ENCODE measurements at places on chromosomes 5 and 9. TPM values are rescaled to one million over a fixed set of nuclear protein-coding genes. Genes with fewer than 3 reads are reported as not detected.

GRCh38 chr9:6512085-6512657 lies 99.2 kb downstream of the UHRF2 start:
- no peak overlapping the region for H3K27ac ChIP-seq
- H3K4me3 ChIP-seq: no peak overlapping the region
- H3K36me3 ChIP-seq: peaks cover 15% of the 10 kb centered on the region
- H3K4me1 ChIP-seq: no peaks in the 10 kb centered on the region
- no peaks in the 10 kb centered on the region for H3K27me3 ChIP-seq

DNA sequence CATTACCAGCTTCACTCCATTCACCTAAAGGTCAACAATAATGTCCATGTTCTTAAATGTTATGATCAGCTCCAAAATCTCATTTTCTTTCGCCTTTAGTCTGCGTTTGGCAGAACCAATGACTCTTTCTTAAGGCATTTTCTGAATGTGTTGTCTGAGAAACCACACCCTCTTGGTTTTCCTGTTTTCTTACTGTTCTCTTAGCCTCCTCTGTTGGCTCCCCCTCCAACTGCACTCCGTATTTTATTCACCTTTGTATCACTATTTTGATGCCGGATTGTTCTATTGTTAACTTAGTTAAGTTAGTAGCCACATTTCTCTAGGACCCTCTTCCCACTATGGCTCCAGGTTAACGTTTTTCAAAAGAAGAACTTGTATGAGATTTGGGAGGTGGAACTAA lies 185.6 kb downstream of the DMAC1 start:
- DNase-seq: no peak
- no peak overlapping the region for H3K27ac ChIP-seq
- H3K27me3 ChIP-seq: no peaks in the 10 kb centered on the region
- no peak overlapping the region for H3K4me3 ChIP-seq

- DNase-seq: no peak
- no peak overlapping the region for H3K27ac ChIP-seq
- no peaks in the 10 kb centered on the region for H3K4me1 ChIP-seq
- no peaks in the 10 kb centered on the region for H3K36me3 ChIP-seq
Measured at GRCh38 chr9:1995084-1995483, 20.1 kb upstream of the SMARCA2 start.

DNA sequence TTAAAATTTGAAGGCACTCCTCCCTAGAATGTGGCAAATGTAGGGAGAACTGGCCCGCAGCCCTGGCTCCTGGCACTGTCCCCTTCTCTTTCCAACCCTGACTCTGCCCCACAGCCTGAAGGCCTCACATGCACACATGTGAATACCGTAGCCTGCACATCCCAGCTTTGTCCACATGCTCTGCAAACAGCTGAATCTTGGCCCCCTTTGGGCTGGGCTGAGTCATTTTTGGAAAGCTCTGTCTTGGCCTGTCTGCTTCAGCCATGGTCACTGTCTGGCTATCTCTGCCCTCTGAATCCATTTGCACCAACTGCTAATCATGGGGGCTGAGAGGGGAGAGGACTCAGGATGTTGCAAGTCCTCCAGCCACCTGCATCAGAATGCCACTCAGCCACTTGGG lies 22.1 kb upstream of the GALNT10 start:
- no peaks in the 10 kb centered on the region for H3K36me3 ChIP-seq
- no peak overlapping the region for H3K4me3 ChIP-seq

GRCh38 chr5:170809551-170809950 lies 26.0 kb downstream of the GABRP start:
- no peak overlapping the region for H3K4me3 ChIP-seq
- no peaks in the 10 kb centered on the region for H3K36me3 ChIP-seq
- H3K27me3 ChIP-seq: no peaks in the 10 kb centered on the region
- no peak for DNase-seq

- no peak overlapping the region for H3K4me3 ChIP-seq
- DNase-seq: no peak
- no peaks in the 10 kb centered on the region for H3K27me3 ChIP-seq
- H3K27ac ChIP-seq: no peak overlapping the region
Measured at GRCh38 chr9:134342746-134343115, 16.5 kb downstream of the RXRA start.

- H3K27me3 ChIP-seq: no peaks in the 10 kb centered on the region
- no peak for DNase-seq
- no peak overlapping the region for H3K4me3 ChIP-seq
- H3K27ac ChIP-seq: no peak overlapping the region
- no peaks in the 10 kb centered on the region for H3K36me3 ChIP-seq
Measured at GRCh38 chr9:114798780-114799427, 6.9 kb downstream of the TNFSF15 start.

DNA sequence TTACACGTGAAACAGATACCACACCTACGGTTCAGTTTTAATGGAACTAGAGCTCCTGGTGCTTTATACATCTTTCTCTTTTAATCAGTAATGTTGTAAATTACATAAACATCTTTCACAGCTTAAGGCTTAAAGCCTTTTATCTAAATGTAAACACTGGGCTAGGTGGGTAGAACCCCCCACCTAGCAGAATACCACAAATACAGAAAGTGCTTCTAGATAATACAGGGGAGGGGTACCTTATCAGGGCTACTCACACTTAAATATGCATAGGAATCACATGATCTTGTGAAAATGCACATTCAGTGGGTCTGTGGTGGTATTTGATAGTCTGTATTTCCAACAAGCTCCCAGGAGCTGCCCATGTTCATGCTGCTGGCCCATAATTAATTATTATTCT lies 256.4 kb upstream of the TARS1 start:
- no peaks in the 10 kb centered on the region for H3K36me3 ChIP-seq
- no peaks in the 10 kb centered on the region for H3K4me1 ChIP-seq
- no peak for DNase-seq
- H3K4me3 ChIP-seq: no peak overlapping the region
- no peak overlapping the region for H3K27ac ChIP-seq

DNA sequence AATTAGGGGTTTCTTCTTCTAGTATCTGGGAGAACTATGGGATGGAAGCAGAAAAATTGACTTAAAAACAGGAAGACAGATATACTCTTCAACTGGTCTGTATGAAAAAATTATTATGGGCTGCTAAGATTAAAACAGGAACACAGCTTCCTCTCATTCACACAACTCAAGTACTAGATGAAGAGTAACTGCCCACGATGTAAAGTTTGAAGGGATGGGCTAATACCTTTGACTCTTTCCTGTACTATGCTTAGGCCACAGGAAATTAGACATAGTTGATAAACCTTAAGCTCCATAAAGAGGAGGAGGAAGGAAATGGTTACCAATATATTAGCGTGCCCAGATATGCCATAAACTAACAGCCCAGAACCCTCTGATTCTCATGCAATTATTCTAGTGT lies 88.6 kb downstream of the ANKRD31 start:
- no peak overlapping the region for H3K27ac ChIP-seq
- H3K27me3 ChIP-seq: no peaks in the 10 kb centered on the region
- no peak overlapping the region for H3K4me3 ChIP-seq
- H3K4me1 ChIP-seq: no peaks in the 10 kb centered on the region

- no peak overlapping the region for H3K27ac ChIP-seq
- H3K27me3 ChIP-seq: no peaks in the 10 kb centered on the region
- no peaks in the 10 kb centered on the region for H3K4me1 ChIP-seq
- no peak overlapping the region for H3K4me3 ChIP-seq
Measured at GRCh38 chr5:33817301-33817700, 74.5 kb downstream of the ADAMTS12 start.

DNA sequence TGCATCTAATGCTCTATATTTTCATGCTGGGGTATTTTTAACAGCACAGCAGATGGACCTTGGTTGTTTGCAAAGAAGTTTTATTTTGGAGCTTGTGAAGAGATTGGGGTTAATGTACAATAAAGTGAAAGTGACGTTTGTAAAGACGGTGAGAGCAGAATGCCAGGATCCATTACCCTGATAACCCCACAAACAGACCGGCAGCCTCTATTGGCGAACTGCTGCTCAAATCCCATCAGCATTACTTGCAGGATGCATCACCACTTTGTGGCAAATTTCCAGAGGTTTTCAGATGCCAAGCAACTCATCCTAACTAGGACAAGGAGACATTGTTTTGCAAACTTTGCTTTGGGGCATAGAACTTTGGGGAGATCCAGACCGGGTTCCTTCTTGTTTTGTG lies 383.3 kb upstream of the ZNF462 start:
- H3K27ac ChIP-seq: no peak overlapping the region
- DNase-seq: no peak
- no peak overlapping the region for H3K4me3 ChIP-seq
- H3K4me1 ChIP-seq: no peaks in the 10 kb centered on the region
- no peaks in the 10 kb centered on the region for H3K36me3 ChIP-seq
- no peaks in the 10 kb centered on the region for H3K27me3 ChIP-seq

DNA sequence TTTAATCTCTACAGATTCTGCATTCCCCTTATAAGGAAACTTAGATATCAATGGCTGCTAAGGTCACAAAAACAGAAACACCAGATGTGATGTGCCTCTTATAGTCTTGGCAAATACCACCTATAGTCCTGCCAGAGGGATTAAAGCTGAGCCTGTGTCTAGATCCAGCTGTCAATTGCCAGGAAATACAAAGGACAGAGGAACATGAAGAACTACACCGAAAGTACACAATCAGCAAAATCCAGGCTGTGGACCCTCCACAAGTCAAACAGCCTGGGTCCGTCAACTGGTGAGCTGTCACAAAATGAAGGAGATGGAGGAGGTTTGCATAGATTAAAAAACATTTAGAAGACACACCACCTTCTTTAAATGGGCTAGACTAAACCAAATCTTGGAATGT lies 85.4 kb downstream of the KLF4 start:
- no peaks in the 10 kb centered on the region for H3K36me3 ChIP-seq
- no peaks in the 10 kb centered on the region for H3K4me1 ChIP-seq
- DNase-seq: peak; percentile 70
- no peak overlapping the region for H3K4me3 ChIP-seq
- H3K27ac ChIP-seq: no peak overlapping the region

DNA sequence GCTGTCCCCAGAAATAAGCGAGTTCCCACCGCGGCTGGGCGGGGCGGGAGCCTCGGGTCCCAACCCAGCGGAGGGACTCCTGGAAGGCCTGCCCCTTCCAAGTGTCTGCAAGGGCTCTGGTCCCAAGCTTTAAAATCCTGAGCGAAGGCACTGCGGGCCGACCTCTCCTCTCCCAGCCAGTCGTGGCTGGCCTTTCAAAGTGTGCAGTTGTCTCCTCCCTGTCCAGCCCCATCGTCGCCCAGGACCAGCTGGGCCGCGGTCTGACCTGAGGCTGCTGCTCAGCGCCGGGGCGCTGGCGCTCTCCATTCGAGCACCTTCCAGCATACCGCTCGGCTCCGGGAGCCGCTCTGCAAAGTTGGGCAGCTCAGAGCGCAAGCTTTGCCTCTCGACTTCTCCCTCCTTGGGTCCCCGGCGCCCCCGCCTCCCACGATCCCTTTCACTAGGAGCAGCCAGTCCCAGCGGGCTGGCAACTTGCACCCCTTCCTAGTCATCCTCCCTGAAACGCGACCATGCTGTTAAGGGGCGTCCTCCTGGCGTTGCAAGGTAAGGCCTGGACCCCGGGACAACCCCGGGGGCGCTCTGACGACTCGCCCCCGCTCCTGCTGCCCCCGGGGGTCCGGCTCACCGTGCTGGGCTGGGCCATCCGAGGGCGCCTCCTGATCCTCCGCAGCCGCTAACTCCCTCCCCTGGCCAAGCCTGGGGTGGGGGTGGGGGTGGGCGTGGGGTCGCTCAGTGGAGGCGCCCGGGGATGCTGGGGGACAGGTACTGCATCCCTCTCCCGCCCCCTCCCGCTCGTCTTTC lies at the start of gene MAMDC2:
Gene MAMDC2 (plus strand): TSS at position 160 of the 801 bp plus-strand sequence. CDS start 350 bp downstream, at position 510.
- peaks cover 43% of the 10 kb centered on the region for H3K27me3 ChIP-seq
- H3K36me3 ChIP-seq: no peaks in the 10 kb centered on the region
- H3K4me1 ChIP-seq: peaks cover 24% of the 10 kb centered on the region

DNA sequence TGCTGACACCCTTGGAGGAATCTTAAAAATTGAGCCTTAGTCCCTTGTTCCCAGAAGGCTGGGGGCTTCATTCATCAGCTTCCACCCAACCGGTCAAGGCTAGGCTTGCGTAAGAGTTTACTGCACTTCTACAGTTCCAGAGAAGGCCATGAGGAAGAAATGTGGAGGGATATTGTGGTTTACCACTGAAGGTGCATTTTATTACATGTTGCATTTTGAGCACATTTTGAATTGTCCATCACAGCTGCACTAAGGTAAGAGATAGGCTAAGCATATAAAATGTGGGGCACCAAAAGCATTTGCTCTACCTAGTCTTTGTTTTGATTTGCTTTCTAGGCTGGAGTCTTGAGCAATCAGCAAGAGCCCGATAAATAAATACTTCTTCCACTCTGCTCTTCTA lies 167.1 kb upstream of the PAPPA start:
- H3K36me3 ChIP-seq: no peaks in the 10 kb centered on the region
- no peaks in the 10 kb centered on the region for H3K27me3 ChIP-seq
- DNase-seq: no peak
- H3K4me1 ChIP-seq: no peaks in the 10 kb centered on the region

- H3K4me3 ChIP-seq: no peak overlapping the region
- H3K27ac ChIP-seq: no peak overlapping the region
- H3K4me1 ChIP-seq: no peaks in the 10 kb centered on the region
- H3K27me3 ChIP-seq: no peaks in the 10 kb centered on the region
- H3K36me3 ChIP-seq: no peaks in the 10 kb centered on the region
- no peak for DNase-seq
Measured at GRCh38 chr9:92895812-92896436, 18.1 kb upstream of the ZNF484 start.

DNA sequence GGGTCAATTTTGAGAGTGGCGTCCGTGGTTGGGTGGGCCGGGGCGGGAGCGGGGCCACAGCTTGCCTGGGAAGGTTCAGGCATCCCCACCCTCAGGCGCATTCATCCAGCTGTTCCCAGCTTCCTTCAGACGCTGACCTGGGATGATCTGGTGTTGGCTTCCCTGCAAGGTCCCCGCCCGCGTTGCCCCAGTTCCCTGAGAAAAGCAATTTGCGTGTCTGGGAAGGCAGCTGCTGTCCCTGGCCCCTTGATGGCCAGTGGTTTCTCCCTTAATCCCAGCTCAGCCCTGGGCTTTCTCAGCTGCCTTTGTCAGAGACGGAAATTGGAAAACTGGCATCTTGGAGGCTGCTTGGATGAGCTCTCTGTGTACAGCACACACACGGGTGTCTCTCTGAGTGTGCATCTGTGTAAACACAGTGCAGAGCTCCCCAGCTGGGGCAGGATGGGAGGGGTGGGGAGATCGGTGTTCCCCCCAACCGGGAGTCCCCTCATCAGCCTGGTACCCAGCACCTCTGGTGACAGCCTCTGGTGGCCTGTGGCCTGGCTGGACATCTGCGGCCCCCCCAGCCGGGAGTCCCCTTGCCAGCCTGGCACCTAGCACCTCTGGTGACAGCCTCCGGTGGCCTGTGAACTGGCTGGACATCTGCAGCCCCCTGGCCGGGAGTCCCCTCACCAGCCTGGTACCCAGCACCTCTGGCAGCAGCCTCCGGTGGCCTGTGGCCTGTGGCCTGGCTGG lies 94.0 kb downstream of the COL5A1 start:
- no peak overlapping the region for H3K27ac ChIP-seq
- no peak for DNase-seq
- H3K4me1 ChIP-seq: no peaks in the 10 kb centered on the region
- H3K36me3 ChIP-seq: no peaks in the 10 kb centered on the region

- peak; percentile 68 for DNase-seq
- H3K4me1 ChIP-seq: no peaks in the 10 kb centered on the region
- H3K36me3 ChIP-seq: no peaks in the 10 kb centered on the region
- no peak overlapping the region for H3K4me3 ChIP-seq
- H3K27ac ChIP-seq: no peak overlapping the region
Measured at GRCh38 chr9:133763272-133764183, 25.4 kb upstream of the SARDH start.

The SOX30 gene
- not detected for total RNA-seq

The SLC1A3 gene
- 27.5 TPM for total RNA-seq

The FCN1 gene
- 28.4 TPM for total RNA-seq

The DPP7 gene
- total RNA-seq: 165 TPM

The BNC2 gene
- total RNA-seq: 16.4 TPM

The CNTFR gene
- 0.90 TPM for total RNA-seq

The SLCO4C1 gene
- total RNA-seq: 39.8 TPM

The NUTM2G gene
- total RNA-seq: not detected

The AP3B1 gene
- total RNA-seq: 42.4 TPM

The CWC27 gene
- 14.3 TPM for total RNA-seq

The OGN gene
- 11.8 TPM for total RNA-seq

The CDH9 gene
- total RNA-seq: not detected
